Hematopoietic multipotent progenitor cell treated with erythropoietin and hydrocortisone succinate and interleukin-3 and kit ligand, for 15 days (in vitro differentiated cells): ENCODE measurements at places on chromosomes 7 and 10.
A peak's percentile ranks its signal among the peaks of the same experiment; 100 is the strongest.

- DNase-seq: no peak
Measured at GRCh38 chr10:132687893-132688579, 97.9 kb downstream of the NKX6-2 start.

DNA sequence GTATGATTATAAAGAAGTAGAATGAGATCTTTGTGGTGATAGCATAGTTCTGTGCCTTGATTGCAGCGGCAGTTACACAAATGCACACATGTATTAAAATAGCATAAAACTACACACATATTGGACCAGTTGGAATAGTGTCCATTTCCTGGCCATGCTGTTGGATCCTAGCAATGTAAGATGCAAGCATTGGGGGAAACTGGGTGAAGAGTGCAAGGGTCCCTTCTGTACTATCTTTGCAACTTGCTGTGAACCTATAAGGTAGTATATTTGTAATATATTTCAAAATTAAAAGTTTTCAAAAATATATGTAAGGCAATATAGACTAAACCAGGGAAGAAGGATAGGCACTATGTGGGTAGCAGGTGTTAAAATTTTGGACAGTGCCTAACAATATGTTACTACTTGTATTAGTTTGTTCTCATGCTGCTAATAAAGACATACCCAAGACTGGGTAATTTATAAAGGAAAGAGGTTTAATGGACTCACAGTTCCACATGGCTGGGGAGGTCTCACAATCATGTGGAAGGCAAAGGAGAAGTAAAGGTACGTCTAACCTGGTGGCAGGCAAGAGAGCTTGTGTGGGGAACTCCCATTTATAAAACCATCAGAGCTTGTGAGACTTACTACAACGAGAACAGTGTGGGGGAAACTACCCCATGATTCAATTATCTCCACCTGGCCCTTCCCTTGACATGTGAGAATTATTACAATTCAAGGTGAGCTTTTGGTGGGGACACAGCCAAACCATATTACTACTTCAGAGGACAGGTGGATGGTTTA is 71.4 kb downstream of the RGS10 start:
- no peak for DNase-seq

DNA sequence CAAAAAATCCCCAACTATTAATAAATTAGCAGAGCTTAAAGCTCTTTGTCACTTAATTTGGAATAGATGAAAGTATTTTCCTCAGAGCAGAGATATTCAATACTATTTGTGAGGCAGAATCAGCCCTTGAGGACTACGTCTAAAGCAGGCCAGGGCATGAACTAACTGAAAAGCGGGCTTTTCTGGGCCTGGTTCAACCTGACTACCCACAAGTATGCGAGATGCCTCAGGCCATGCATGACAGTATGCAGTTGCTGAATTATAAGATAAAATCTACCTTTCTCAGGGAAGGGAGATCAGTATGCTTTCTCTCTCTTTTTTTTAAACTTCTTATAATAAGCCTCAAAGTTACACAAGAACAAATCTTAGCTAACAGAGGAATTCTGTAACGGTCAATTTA is 20.1 kb downstream of the TMEM168 start:
- no peak for DNase-seq

- DNase-seq: no peak
Measured at GRCh38 chr7:143355450-143356385, 6.8 kb downstream of the FAM131B start.

DNA sequence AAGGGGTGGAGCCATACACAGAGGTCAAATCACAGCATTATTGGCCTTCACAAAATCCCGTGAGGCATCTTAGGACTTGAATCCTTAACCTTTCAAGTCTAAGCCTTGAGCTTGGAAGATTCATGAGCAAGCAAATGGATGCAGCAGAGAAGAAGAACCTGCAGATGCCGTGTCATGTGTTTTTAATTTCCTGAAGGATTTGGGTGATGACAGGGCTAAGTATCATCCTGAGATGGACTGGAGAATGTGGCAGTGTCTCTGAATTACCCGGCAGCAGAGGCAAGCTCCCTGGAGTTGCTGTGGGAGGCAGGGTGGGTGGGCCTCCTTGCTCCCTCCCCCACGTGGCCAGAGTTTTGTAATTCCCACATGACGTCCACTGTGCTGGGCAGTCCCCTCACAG is 50.8 kb downstream of the GCC1 start:
- DNase-seq: no peak

DNA sequence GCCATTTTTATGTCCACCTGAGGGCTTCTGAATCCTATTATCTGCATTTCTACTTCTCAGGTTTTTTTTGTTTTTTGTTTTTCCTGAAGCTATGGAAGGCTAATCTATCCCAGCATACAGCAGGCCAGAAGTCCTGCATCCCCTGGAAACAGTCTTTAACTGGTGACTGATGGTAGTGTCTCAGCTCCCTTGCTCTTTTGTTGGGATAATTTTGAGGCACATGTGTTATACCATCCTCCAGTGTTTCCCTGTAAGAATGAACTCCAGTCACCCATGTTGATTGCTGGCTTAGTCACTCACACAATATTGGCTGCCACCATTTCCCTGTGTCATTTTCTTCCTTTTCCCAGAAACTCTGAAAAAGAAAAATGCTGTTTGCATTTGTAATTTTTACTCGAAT is 1094.0 kb upstream of the LRRN3 start:
- DNase-seq: no peak

DNA sequence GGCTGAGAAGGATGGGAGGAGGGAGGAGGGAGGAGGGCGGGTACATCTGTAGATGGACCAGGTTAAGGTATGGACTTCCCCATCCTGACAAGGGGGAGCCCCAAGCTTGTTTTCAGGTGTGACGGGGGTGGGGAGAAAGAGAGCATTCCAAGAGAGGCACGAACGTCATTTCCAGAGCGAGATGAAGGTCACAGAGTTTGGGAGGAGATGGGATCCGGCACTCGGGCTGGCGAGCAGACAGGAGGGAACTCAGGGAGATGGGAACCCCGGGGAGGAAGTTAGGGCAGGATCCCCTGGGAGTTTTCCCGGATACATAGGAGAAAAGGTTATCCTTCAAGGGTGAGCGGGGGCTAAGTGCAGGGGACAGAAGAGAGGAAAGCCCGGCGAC is 118.8 kb downstream of the CUX1 start:
- no peak for DNase-seq

- DNase-seq: no peak
Measured at GRCh38 chr10:45440511-45441062, 66.6 kb downstream of the ALOX5 start.

DNA sequence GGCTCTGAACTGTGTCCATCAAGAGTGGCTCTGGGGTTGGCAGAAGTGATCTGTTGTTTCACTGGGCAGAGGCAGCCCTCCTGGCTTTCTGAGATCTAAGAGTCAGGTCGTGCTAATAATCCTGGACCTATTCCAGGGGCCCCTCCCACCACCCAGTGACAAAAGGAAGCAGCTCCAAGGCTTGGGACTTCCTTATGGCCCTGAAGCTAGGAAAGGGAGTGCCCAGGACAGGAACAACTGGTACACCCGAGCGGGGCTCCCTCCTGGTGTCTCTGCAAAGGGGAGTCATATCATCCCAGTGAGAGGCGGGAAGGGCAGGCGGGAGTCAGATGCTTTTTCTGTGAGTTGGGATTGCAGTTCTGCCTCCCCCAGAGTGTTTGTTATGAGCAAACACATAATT is 32.3 kb downstream of the RPS24 start:
- no peak for DNase-seq

GRCh38 chr10:100522107-100522801 is 2.6 kb upstream of the SEC31B start:
- DNase-seq: no peak

GRCh38 chr10:92822060-92822634 is 26.2 kb upstream of the EXOC6 start:
- peak; percentile 28 for DNase-seq

GRCh38 chr7:34109936-34110780 is 204.8 kb downstream of the BMPER start:
- no peak for DNase-seq

GRCh38 chr7:100874300-100874576 is 665 bp upstream of the SRRT start:
- no peak for DNase-seq

GRCh38 chr7:108009873-108010272 is 6.9 kb upstream of the LAMB1 start:
- DNase-seq: no peak

DNA sequence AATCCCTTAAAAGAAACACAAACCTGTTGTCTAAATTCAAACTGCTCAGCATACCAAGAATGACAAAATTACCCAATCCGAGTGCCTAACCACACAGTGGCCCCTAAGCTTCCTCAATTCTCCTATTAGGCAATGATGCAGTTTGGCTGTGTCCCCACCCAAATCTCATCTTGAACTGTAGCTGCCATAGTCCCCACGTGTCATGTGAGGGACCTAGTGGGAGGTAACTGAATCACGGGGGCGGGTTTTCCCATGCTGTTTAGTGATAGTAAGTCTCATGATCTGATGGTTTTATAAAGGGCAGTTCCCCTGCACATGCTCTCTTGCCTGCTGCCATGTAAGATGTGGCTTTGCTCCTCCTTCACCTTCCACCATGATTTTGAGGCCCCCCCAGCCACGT is 21.9 kb downstream of the PSAP start:
- DNase-seq: no peak

GRCh38 chr10:62121187-62121530 is 147.5 kb downstream of the RTKN2 start:
- no peak for DNase-seq

DNA sequence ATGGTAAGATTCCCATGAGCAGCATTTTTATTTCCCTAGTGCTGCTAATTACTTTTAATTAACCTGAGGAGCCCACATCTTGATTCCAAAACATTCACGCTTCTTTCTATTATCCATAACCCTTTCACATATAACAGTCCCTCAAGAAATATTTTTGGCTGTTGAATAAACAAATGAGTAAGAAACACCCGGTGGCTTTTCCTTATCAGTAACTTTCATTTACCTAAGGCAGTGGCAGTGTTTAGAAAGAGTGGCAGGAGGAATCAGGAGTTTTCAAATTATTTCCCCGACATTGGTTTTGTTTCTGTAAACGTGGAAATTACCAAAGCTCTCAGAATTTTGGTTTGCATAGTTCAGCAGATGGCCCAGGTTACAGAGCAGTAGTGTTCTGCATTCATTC is 1015.6 kb upstream of the LRRTM3 start:
- no peak for DNase-seq

- no peak for DNase-seq
Measured at GRCh38 chr10:33783078-33783477, 448.6 kb upstream of the NRP1 start.

DNA sequence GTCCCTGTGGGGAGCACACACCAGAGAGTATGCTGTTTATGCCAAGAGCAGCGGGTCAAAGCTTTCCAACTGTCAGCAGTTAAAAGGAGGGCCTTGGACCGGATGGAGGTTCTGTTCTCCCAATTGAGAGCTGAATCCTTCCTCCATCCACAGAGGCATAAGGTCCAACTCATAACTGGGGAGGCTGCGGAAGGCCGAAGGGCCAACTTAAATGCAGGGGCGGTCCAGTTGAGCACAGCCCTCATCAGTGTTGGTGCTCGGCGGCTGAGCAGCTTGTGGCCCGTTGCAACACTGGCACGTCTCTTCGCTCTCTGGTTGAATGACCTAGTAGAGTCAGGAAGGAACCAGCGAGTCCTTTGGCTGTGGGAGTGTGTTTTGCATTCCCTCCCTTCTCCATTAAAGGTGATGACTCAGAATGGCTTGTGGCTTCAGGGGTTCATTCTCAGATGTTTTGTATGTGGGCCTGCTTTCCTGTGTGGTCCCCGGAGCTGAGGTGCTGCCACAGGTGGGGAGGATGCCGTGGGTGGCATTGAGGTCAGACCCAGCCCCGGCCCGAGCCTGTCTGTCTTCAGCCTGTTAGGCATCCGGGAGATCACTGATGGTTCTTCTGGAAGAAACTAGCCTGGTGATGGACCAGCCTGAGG is 44.8 kb upstream of the DMBT1 start:
- DNase-seq: no peak

DNA sequence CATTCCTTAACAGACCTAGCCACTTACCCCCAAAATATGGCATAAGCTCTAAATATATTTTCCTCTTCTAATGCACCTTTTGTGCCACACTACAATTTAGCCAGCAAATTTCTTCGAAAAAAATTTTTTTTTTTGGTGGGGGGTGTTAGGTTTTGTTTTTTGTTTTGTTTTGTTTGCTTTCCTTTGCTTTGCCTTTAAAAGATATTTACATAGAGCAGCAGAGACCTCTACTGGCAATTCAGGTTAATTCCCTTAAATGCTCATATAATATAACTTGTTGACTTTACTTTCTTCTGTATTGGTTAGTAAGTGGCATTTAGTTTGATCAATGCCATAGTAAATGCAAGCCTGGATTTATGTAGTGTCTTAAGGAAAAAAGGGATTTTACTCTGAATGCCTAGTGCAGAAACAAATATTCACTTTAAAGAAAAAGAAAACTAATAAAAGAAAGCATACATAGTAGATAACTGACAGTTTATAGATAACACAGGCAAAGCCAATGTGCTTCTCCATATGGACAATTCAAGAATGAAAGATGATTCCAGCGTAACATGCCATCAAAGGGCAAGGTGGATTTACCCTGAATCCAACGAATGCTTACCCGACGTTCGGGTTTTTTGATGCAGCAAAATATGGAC is 1250.6 kb downstream of the GATA3 start:
- no peak for DNase-seq

DNA sequence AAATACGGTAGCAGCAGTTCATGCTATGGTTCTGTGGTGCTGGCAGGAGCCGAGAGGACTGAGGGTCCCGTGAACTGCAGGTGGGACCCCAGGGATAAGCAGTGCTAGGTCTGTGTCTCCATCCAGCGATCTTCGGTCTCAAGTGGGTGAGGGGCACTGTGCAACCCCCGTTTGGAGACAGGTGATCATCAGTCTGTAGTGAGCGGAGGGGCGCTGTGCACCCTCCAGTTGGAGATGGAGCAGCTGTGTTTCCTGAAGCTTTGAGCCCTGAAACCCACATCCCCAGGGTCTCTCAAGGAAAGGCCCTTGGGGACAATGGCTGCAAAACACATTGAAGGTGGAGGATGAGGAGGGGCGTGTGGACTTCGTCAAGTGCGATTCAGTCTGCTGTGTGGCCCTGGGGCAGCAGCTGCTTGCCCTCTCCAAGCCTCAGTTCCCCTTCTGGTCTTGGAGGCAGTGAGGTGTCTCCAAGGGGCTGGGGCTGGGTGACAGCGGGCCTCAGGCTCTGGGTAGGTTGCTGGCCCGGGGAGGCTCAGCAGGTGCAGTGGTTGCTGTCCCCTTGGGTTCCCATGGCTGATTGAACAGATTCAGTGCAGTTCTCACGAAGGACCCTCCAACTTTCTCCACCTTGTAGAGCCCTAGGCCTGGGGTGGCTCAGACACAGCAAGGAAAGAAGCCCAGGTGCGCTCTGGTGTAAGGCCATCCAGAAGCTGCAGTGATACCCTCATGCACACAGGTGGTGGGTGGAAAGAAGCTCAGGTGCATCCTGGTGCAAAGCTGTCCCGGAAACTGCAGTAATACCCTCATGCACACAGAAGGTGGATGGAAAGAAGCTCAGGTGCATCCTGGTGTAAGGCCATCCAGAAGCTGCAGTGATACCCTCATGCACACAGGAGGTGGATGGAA is 160.6 kb downstream of the ADARB2 start:
- DNase-seq: no peak
